Activated naive CD4-positive, alpha-beta T cell (primary cell): ENCODE measurements at places on chromosomes 3 and 15.

- DNase-seq = no peak
Measured at GRCh38 chr3:90145094-90145860, 1037.9 kb downstream of the EPHA3 start.

GRCh38 chr15:40850576-40851112 is 6.8 kb downstream of the SPINT1 start:
- no peak for DNase-seq

DNA sequence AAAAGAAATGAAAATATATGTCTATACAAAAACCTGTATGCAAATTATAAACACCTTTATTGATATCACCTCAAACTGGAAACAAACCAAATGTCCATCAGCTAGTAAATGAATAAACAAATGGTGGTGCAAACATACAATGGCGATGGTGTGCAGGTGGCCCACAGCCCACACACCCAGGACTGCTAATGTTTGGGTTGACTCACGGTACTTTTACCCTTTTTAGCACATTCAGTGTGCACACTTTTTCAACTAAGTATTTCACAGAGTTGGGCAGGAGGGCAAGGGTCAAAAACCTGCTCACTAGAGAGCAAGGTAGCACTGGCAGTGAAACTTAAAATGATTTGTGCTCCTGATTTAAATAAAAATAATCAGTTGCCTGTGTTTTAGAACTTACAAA is 123.1 kb upstream of the BHLHE40 start:
- no peak for DNase-seq

- DNase-seq = no peak
Measured at GRCh38 chr15:79209116-79209515, 73.4 kb upstream of the ANKRD34C start.

GRCh38 chr3:155667988-155668387 is 76.9 kb downstream of the PLCH1 start:
- DNase-seq = no peak

GRCh38 chr3:42229942-42230688 is 35.9 kb downstream of the CCK start:
- DNase-seq = no peak

DNA sequence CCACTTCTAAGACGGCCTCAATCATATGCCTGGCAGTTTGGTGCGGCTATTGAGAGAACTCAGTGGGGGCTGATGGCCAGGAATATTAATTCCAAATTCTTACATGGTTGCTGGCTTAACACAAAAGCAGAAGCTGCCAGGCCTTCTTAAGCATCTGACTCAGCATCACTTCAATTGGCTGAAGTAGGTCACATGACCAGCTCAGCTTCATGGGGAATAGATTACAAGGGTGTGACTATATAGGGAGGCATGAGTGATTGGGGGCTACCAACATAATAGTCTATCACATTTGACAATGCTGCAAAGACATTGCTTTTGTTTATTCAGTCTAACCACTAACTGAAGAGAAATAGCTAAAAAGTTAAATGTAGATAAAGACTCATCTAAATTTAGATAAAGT is 101.6 kb upstream of the ANKRD28 start:
- no peak for DNase-seq

- no peak for DNase-seq
Measured at GRCh38 chr15:39581793-39582285, 960 bp downstream of the THBS1 start.

GRCh38 chr15:78949461-78949860 is 4.6 kb upstream of the CTSH start:
- no peak for DNase-seq

DNA sequence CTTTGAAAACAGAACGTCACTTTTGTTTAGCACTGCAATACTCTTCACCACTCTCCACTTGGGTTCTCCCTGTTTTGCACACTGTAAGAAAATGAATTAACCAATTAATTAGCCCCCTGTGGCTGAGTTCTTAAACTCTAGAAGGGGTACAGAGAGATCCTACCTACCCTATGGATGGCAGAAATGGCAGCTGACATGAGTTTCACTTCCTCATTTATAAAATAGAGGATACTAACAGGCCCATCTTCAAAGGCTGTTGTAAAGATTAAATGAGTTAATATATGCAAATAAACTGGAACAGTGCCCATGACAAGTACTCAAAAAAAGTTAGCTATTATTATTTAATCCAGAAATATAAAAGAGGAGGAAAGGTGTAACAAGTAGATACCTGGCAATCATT is 36.9 kb downstream of the SUCLG2 start:
- no peak for DNase-seq

DNA sequence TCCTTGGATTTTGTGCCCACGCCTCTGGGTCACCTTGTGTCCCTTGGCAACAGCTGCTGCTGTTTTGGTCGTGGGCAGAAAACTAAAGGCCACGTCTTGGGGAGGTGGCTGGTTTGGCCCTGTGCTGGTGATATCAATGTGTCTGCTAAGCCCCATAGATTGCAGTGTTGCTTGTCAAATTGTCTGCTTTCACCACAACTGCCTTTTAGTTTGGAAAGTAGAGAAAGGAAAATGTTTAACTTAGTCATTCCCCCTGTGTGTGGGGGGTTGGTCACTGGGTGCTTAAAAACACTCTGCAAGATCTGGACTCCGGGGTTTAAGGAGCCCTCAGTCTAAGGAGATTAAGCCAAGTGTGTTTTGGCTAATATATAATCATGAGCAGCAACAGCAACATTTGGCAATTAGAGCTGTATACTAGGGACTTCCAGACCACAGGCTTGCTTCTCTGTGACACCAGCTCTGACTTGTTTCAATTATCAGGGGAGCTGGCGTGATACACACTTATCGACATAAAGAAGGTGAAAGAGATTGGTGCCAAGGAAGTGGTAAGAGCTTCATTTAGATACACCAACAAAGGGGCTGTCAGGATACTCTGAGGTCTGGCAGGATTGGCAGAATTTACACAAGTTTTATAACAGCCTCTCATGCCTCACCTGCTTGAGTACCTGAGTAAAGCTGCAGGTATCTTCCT is 3.5 kb downstream of the SMAD3 start:
- DNase-seq = no peak
